ENCODE measurements at places on chromosomes 4 and X. TPM values are rescaled to one million over a fixed set of nuclear protein-coding genes. Genes with fewer than 3 reads are reported as not detected.

The RGS12 gene
- 107 TPM for total RNA-seq

The NEUROG2 gene
- total RNA-seq = 7.3 TPM

The NOA1 gene
- 10.3 TPM for total RNA-seq

The PCDH10 gene
- 1.7 TPM for total RNA-seq

The TCEAL7 gene
- 67.2 TPM for total RNA-seq

The NSUN7 gene
- 0.25 TPM for total RNA-seq

The TMEM31 gene
- not detected for total RNA-seq

The DMRTC1B gene
- total RNA-seq = 1.8 TPM

The NKX1-1 gene
- total RNA-seq = not detected

The NSD2 gene
- total RNA-seq = 138 TPM

The CYSLTR1 gene
- 0.25 TPM for total RNA-seq

The HS3ST1 gene
- 1.7 TPM for total RNA-seq

All from glutamatergic neuron (in vitro differentiated cells).